ENCODE measurements at places on chromosomes 11 and 22.
A peak's percentile ranks its signal among the peaks of the same experiment; 100 is the strongest.

GRCh38 chr11:19228968-19229367 lies 11.8 kb downstream of the E2F8 start:
- DNase-seq, result no peak

DNA sequence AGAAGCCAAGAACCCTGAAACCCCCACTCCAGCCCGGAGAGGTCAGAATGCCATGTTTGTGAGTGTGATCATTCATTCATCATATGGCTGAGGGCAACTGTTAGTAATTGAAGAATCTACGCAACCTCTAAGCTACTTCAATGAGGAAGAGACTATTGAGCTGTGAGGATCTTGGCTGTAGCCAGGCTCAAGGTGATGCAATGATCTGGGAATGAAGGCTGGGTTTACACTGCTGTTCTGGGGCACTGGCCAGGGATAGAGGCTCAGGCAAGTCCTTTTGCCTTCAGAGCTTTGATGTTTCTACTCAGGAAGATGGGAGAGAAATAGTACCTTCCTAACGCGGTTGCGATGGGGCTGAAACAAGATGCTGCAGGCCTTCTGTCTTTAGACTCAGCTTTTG lies 12.9 kb downstream of the CRYBB2 start:
- no peak for DNase-seq

DNA sequence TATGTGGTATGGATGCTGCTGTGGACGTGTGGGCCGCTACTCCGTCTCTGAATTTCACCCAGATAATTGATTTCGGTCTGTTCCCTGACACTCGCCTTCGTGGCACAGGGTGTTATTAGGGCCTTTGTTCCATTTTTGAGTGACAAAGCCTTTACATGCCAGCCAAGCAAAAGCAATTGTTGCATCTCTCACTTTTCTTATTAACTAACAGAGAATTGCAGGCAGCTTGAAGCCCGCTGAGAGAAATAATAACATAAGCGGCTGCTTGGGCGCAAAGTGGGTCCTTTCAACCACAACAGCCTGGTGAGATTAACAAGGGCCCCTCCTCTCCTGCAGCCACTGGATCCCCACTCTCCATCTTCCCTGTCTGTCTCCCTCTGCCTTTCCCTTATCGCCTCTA lies 449.4 kb downstream of the NTM start:
- no peak for DNase-seq

- no peak for DNase-seq
Measured at GRCh38 chr11:103031834-103032233, 60.1 kb downstream of the DCUN1D5 start.

GRCh38 chr11:95704865-95705264 lies 84.7 kb downstream of the FAM76B start:
- DNase-seq, result no peak

DNA sequence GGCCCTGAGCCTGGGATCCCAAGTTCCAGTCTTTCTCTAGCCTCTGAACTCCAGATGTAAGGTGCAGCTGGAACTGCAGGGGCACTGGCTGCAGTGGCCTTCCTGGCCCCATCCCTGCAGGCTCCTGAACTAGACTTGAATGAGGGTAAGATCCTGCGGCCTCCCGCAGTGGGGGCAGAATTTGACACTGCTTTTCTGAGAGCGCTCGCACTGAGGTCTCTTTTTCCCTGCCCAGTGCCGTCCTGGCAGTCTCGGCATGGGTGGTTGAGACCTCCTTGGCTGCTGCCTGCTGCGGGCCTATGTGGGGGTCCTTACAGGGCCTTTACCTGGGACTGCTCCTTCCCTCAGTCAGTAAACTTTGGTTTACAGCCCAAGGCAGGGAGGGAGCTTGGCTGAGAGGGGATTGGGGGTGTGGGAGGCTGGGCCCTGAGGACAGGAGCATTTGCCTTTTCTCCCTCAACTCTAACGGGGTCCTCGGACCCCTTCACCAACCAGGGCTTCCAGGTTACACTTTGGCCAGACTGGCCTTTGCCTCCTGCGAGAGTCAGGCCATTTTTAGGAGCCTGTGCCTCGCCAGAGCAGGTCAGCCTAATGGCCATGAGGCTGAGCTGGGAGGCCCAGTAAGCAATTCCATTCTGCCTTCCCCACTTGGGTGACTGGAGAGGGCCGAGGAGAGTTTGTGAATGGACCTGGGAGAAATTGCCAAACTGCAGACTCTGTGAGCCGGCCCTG lies 35.4 kb downstream of the FAM83F start:
- no peak for DNase-seq

DNA sequence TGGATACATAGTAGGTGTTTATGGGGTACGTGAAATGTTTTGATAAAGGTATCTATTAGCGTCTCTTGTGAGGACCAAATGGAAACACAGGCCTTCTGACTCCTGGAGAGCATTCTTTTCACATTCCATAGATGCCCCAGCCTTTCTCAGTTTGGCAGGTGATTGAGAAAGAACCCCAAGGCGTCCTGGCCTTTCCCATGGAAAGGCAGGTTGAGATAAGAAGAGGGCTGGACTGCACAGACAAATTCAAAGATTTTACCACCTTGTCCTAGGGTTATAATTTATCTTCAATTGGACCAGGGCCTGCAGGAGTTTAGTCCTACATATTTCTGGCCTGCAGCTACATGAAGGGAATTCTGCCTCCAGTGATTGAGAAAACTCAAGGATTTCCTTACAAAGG lies 661 bp upstream of the OLFML1 start:
- DNase-seq, result no peak

- DNase-seq, result no peak
Measured at GRCh38 chr11:116590844-116591570, 181.8 kb downstream of the BUD13 start.

DNA sequence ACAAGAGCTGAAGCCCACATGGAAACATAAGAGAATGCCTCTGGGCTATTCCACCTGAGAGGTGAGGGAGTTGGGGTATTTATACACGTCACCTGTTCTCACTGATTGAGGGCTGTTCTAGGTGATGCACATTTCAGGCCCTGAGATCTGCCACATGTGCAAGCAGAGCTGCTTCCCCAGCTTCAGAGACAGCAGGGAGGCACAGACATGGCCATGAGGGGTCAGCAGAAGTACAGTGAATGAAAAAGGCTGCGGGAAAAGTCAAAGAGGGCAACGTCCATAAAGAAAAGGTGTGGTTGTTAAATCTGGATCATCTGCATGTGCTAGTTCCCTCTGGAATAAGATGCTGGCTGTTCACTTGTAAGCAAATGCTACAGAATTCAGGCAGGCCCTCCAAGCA lies 75.4 kb downstream of the GAB4 start:
- DNase-seq, result no peak

DNA sequence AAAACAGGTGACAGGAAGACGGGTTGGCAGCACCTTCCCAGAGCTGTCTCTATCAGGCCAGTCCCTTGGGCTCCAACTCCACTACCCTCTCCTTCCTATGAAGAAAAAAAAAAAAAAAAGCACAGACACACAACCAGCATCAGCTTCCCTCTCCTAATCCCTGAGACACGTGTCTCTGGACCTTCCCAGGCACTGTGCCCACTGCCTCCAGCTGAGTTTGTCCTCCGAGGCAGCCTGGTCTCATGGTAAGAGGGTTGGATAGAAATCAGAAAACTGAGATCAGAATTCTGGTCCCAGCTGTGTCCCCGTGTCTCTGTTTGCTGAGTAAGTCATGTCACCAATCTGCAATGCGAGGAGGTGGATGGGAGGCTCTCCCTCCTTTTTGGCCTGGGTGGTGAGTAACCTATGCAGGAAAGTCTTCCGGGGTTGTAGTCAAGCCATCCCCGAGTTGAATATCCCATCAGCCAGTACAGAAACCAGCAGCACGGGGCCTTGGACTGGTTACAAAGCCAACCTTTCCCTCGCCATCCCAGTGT lies 193.7 kb upstream of the TBCEL start:
- no peak for DNase-seq

DNA sequence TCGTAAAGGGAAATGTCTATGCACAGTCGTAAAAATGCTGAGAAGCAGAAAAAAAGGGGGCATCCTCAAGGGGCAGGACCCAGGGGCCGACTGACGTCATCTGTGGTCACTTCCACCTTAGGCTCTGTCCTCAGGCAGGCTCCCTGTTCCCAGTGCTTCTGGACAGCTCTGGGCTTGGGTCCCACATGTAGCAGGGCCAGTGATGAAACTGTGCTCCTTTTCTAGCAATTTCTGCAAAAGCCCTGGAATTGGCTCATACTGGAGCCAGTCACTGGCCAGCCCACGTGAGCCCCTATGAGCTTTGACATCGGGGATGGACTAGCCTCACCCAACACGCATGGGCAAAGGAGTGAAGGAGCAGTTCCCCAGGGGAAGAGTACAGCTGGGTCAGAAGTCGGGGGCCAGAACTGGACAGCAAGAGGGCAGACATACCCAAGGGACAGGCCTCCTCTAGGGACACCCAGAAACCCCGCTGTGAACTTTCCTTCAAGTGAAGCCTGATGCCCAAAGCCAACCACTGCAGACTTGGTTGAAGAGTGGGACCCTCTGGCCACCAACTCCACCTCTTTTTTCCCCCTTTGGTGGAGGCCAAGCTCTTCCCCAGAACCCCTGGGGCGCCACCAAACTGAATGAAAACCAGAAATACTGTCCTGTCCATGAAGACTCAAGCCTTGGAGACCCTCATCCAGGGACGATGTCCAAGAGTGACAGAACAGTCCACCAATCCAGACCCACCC lies 1349.0 kb downstream of the BRD1 start:
- no peak for DNase-seq

DNA sequence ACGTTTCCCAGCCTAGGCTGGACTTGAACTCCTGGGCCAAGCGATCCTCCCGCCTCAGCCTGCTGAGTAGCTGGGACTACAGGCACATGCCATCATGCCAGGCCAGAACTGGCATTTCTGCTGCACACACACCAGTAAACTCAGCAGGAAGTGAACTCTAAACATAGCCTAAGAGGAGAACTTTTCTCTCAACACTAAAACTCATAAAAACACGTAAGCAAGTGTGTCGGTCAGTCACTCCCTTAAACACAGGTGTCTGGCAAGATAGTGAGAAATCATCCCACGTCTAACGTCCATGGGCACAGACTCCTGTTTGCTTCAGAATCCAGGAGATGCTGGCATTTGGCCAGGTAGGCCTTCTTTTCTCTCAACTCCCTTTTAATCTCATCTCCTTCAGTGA lies 104.8 kb downstream of the RPL27A start:
- DNase-seq, result no peak

DNA sequence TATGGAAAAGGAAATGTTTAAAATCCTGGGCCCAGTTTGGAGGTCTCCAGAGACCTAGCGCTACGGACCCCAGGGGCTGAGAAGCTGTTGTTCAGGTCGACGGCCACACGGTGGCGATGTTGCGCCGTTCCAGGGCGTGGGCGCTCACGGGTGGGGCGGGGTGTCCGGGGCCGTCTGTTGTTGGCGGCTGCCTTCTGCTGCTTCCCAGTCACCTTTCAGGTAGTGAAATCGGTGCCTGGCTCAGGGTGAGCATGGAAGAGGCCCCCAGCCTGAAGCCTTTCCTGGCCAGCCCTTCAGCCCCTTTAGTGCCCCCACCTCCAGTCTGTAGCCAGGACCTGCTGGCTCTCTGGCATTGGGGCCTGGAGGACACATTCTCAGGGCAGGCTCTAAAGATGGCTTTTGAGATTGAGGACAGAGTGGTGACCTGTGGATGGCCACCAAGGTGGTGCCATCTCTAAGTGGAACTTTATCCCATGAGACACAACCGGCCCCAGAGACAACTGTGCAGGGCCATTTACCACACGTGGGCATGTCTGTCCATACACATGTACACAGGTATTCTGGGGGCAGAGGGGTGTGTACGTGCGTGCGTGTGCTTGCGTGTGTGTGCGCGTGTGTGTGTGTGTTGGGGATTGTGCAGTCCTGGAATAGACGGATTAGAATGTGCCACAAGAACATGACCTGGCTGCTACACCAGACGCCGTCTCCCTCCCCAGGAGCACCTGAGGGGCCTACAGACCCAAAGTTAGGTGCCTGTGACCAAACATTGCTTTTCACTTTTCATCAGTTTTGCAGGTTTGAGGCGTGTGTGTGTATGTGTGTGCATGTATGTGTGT lies 53.8 kb downstream of the ST14 start:
- peak; percentile 46 for DNase-seq

GRCh38 chr11:116582571-116582970 lies 190.2 kb downstream of the BUD13 start:
- no peak for DNase-seq

DNA sequence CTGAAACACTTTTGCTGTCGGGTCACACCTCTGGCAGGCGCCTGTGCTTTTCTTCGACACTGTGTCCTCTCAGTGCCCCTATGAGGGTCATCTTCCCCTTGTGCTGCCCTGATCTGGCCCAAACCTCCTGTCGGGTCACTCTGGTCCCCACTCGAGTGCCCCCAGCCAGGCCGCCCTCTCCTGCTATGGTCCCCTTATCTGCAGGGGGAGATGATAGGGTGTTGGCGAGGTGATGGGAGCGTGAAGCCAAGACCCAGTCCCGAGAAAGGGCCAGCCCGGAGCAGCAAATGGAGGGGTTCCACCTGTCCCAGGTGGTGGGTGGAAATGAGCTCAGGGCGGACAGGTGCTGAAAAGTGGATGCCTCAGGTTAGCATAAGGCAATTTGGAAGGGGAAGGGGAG lies 9.7 kb downstream of the NADSYN1 start:
- DNase-seq, result no peak

GRCh38 chr22:49580024-49580423 lies 247.6 kb downstream of the BRD1 start:
- no peak for DNase-seq

DNA sequence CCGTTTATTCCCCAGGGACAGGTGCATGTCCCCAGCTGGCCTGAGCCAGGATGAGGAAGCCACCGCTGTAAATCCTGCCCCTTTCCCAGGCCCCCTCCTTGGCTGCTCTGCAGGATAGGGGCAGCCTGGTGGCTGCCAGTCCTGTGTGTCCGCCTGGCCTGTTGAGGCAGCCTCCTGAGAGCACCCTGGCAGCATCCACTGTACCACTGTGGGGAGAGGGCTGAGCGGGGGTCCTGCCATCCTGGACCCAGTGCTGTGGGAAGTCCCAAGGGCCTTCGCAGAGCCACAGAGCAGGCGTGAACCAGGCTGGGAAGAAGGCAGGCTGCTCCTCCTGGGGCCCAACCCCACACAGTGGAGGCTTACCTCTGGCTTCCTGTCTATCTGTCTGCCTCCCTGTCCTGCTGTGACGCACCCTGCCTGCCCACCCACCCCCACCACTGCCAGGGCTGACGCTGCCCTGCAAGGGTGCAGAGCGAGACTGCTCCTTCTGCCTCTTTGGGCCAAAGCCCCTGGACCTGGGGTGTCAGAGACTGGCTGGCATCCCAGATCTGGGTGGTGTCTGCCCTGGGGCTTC lies 8.4 kb downstream of the KCTD17 start:
- no peak for DNase-seq

All from Kasumi-1 (cell line).